Activated CD8-positive, alpha-beta memory T cell treated with anti-CD3 and anti-CD28 coated beads, Interleukin-2, amount 50 U/mL, for 4 hours (primary cell): ENCODE measurements at places on chromosomes 11 and 22.
A peak's percentile ranks its signal among the peaks of the same experiment; 100 is the strongest.

DNA sequence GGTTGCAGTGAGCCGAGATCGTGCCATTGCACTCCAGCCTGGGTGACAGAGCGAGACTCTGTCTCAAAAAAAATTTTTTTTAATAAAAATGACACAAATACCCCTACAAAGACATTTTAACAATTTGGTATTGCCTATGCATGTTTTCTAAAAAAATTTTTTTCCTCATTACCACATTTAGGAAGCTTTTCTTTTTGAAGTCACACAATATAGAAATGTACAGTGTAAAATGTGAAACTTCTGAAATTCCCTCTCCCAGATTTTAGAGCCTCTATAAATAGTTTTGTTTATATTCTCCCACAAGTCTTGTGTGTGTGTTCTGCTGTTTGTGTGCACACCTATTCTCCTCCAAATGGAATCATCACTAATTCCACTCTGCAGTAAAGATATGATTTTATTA lies 7.6 kb downstream of the ST14 start:
- no peak for DNase-seq

DNA sequence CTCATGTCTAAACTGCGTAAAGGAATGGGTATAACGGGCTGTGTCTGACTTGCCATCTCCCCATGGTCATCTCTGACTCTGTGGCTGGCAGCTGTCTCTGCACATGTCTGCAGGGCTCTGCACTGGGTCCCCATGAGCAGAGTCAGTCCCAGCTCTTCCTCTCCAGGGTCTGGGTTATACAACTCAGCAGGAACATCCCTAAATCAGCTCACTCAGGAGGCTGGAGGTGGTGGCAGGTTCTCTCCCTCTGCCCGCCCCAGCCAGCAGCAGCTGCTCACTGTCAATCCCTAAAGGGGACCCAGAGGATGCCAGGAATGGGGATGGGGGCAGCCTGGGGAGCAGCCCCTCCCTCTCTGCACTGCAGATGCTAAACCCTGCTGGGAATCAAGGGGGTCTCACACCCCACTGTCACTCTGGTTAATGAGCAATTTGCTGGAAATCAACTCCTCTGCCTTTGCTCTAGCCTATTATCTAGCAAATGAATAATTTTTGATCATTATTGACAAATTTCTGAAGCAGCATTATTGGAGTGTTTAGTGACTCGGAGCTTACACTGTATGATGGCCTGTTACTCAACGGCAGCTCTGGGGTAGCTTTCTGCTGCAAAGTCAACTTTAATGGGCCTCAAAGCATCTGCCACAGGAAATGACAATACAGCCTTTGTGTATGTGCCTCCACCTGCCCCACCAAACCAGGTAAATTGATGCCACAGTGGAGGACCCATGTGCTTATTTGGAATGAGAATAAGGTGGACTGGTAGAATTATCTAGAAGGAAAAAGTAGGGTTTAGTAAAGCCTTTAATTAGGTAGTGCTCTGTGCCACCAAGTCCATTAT lies 55.7 kb upstream of the SHANK2 start:
- DNase-seq: no peak

GRCh38 chr22:35023692-35024363 lies 42.1 kb upstream of the ISX start:
- DNase-seq: peak; percentile 39

- DNase-seq: no peak
Observed at GRCh38 chr11:116840224-116840745, 2.9 kb upstream of the APOA1 start.
